ENCODE measurements at places on chromosomes 2 and 18. TPM values are rescaled to one million over a fixed set of nuclear protein-coding genes. Genes with fewer than 3 reads are reported as not detected.

- DNase-seq = no peak
Measured at GRCh38 chr2:237316339-237316738, 97.6 kb downstream of the COL6A3 start.

GRCh38 chr2:170369894-170370293 lies 191.9 kb downstream of the MYO3B start:
- no peak for DNase-seq

Gene CNTNAP5
- total RNA-seq = not detected

GRCh38 chr18:35172451-35173035 lies 68.3 kb upstream of the ZNF397 start:
- no peak for DNase-seq

- DNase-seq = no peak
Measured at GRCh38 chr2:44927985-44928482, 13.5 kb upstream of the SIX3 start.

- no peak for DNase-seq
Measured at GRCh38 chr2:63681896-63682295, 93.1 kb downstream of the MDH1 start.

Gene KCNE4
- total RNA-seq = 0.44 TPM

GRCh38 chr2:113136828-113137775 lies 9.7 kb downstream of the IL1RN start:
- no peak for DNase-seq

Measured in esophagus squamous epithelium (tissue), 5 donors.